ENCODE measurements at places on chromosomes 7 and 10. TPM values are rescaled to one million over a fixed set of nuclear protein-coding genes. Genes with fewer than 3 reads are reported as not detected.

DNA sequence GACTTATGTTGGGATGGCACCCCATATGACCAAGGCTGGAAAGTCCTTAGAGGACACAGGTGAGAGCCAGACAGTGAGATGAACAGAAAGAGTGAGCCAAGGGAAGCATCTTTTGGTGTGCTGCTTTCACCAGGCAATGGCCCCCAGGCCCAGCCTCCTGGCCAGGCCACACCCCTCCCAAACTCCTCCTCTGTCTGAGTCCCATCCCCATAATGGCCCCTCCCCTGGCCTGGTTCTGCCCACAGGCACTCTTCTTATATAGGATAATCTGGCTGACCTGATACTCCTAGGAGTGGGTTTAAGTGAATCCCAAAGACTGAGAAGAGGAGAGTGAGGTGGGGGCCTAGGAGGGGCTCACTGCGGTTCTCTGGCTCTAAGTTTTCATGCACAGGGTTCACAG, 252.5 kb downstream of the RPS24 start:
- no peak for DNase-seq

GRCh38 chr7:303425-303824, 13.5 kb downstream of the FOXL3 start:
- no peak for DNase-seq

DNA sequence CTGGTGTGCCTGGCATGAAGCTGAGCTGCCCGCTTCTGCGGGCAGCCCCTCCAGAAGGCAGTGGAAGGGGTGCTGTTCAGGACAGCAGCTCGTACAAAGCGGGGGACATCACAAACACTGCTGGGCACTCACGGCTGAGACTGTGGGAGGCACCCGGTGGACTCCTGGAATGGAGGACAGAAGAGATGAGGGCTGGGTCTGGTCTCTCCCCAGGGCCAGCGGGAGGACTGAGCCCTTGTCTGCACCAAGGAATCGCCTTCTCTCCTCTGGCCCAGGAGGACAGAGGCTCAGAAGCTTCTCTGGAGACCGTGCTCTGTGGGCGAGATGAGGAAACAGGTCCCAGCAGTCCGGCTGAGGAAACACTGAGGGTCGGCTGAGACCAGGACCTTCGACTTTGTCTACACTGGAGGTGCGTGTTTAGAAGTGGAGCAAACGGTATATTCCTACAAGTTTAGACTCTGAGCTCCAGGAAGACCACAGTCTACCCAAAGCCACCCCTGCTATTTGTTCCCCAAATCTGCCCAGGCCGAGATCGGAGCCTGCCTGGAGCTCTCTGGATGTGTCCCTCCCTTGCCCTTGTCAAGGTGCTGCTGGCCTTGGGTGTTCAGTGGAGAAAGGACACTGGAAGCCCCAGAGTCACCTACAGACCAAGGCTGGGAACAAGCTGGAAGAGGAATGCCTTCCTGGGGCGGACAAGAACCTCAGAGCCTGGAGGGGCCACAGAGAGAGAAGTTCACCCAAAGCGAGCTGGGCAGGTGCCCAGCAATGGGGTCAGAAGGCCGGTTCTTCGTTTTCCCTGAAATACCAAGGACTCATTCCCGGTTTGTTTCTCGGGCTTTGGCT, 12.9 kb upstream of the INPP5A start:
- no peak for DNase-seq

DNA sequence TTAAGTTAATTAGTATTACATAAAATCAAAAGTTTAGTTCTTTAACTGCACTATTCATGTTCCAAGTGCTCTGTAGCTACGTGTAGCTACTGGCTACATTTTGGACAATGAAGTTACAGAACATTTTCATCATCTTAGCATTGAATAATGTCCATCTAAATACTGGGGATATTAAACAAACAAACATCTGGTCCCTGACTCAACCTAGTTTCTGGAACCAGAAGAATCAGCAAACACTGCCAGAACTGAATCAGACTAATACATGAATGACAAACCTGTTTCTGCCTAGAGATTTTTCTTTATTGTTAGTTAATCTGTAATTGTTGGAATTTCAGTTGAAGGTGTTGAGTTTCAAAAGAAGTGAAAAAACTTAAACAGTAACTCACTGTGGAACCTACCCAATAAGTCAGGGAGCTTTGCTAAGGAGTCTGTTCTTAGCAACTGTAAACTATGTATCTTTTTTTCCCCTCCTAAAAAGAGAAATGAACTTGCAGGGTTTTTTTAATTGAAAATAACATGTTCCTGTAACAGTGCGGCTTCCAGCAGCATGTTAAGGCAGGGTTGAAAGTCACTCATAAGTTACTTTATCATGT, 58.3 kb downstream of the CDK13 start:
- no peak for DNase-seq

GRCh38 chr7:98877692-98878364, 504 bp upstream of the TRRAP start:
- no peak for DNase-seq

- DNase-seq, result no peak
These were observed 333.1 kb downstream of the DNAJB6 start for GRCh38 chr7:157669768-157670351.

DNA sequence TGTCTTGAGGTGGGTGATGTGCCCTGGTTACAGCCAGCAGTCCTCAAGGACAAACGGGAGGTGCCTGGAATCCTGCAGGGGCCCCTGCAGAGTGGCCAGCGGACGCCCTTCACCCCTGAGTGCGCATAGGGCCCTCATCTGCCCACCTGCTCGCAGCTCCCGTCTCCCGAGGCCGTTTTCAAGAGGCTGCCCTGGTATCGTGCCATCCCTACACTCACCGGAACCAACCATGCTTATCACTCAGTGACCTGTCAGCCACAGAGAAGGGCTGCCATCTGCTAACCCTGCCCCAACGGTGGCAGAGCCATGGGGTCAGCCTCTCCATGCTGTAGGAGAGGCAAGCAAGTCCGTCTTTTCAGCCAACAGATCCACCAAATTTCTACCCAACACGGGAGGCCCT, 122.0 kb downstream of the FAM53B start:
- DNase-seq, result no peak

GRCh38 chr7:31249671-31250070, 90.9 kb downstream of the NEUROD6 start:
- no peak for DNase-seq

Gene MPLKIP
- total RNA-seq, result 20.5 TPM

Gene TMEM270
- not detected for total RNA-seq

Gene GTPBP10
- total RNA-seq, result 17.8 TPM
